ENCODE measurements at places on chromosomes 11 and 22.

DNA sequence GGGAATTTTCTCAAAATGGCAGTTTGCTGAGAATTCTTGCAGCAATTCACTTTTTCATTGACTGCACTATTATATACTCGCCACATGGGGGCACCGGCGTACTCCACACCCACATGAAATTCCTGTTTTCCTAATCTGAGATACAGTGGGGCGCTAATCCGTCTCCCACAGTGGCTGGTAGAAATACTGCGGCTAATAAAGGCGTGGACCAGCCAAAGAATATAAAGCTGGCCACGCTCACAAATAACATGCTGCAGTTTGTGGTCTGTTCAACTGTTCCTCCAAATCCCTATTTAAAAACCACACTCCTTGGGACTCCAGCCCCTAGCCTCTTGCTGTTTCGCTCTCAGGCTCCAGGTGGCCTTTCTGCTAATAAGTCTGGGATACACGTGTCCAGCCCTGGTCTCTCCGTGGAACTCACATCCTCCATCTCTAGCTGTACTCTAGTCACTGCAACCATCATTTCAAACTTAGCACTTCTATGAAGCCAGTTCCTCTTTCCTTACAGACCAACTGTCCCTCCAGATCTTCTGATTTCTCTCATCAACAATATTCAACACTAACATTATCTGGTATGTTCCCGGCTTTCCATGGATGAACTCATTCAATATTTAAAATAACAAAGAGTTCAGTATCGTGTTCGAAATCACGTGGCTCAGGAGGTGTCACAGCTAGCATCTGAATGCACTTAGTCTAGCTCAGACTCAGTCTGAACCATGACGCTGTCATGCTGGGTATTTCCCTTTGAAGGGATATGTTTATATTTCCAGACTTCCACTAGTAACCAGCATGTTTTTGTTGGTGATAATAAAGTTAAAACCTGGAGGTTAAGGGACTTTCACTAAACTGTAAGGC is 22.0 kb downstream of the TBRG1 start:
- DNase-seq, result no peak

DNA sequence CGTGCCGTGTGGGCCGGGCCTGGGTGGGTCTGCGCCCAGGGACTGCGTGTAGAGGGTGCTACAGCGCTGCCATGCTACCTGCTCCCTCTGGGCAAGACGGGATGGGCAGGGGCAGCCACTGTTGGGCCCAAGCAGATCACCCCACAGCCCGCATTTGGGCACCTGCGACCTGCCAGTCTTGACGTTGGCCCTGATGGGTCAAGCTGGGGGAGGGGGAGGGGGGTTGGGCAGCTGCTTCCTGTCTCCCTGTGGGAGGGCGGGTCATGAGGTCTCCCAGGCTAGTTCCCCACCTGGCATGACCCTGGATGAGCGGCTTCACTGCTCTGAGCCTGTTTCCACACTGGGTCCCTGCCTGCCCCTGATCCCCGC is 2.8 kb upstream of the RPS19BP1 start:
- no peak for DNase-seq

DNA sequence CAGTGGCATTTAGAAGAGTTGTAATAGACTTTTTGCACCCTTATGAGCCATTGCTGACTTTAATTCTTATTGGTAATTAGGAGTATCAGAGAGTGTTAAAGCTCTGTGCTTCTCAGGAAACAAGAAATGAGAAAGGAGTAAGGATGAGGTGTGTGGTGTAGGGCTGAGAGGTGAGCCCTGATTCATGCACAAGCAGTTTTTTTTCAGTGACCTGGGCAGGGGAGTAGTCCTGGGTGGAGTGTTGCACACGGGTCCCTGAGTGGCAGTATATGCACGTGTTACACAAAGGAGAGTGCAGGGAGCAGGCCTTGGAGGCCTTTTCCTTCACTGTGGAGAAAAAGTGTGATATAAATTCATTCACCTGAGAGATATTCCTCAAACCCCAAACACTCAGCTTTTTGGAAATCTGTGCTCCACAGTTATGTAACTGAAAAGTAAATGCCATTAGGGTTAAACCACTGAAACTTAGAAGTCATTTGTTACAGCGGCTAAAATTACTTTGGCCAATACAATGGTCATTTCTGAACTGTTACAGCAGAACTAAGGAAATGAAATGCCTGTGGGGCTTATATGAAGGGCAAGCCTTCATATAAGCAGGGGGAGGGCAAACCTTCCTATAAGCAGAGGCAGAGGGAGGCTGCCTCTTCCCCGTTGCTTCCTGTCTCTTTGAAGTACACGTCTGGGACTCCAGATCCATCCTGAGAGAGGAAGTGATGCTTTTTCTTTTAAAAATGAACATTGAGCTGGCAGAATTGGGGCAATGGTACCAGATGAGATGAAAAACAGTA is 62.6 kb upstream of the OLFML1 start:
- no peak for DNase-seq

DNA sequence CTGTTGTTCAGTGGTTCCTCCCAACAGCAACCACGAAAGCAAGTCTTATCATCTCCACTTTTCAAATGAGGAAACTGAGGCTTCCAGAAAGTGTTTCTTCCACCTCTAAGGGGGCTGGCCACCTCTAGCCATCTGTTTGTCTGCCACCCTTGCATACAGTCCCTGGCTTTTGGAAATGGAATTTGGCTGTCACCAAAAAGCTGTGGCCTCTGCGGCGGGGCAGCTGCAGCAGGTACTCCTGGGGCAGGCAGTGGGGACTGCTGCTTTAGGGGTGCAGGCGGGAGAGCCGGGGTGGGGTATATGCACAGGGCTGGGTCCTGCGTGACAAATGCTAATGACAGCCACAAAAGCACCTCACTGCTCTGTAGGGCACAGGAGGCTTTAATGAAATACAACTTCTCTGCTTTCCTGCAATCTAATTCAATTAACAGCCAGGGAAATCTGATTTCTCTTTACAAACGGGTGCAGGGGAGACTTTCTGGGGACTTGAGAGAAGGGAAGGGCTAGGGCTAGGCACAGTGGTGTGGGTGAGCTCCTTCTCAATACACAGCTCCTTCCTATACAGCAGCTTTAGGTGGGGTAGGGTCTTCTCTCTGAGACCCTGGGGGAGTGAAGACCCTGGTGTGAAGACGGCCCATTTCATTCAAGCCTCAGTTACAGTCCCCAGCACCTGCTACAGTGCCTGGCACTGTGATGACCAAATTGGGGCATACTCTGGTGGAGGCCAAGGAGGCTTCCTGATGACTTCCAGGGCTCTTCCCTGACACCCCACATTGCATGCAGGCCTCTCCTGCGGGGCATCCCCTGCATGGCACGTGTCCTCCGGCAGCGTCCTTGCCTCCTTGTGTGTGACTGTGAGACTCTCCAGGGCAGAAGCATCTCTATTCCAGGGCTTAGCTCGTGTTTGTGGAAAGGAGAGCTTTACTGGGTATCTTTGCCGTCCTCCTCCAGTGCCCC is 161.6 kb downstream of the CEP164 start:
- no peak for DNase-seq
